ENCODE measurements at places on chromosomes 12 and 14. TPM values are rescaled to one million over a fixed set of nuclear protein-coding genes. Genes with fewer than 3 reads are reported as not detected.

The ATL1 gene
- 8.7 TPM for total RNA-seq

The VDR gene
- total RNA-seq = 1.2 TPM

The TBX5 gene
- not detected for total RNA-seq

The GUCY2C gene
- not detected for total RNA-seq

The CCDC184 gene
- 1.1 TPM for total RNA-seq

The AMDHD1 gene
- total RNA-seq = not detected

The METTL1 gene
- total RNA-seq = 19.0 TPM

The PPP4R4 gene
- not detected for total RNA-seq

The RHOJ gene
- not detected for total RNA-seq

The PPP1R36 gene
- total RNA-seq = 1.2 TPM

The SPTLC2 gene
- total RNA-seq = 30.0 TPM

The KNTC1 gene
- 33.5 TPM for total RNA-seq

The KRT7 gene
- total RNA-seq = 1.2 TPM

The WBP11 gene
- total RNA-seq = 18.4 TPM

The MYH6 gene
- total RNA-seq = not detected

The SPIC gene
- total RNA-seq = not detected

The PTPRO gene
- 0.35 TPM for total RNA-seq

The PRR4 gene
- not detected for total RNA-seq

The SERPINA10 gene
- not detected for total RNA-seq

The ARID4A gene
- total RNA-seq = 3.0 TPM

The NFE2 gene
- total RNA-seq = not detected

The RAD9B gene
- total RNA-seq = not detected

The CMA1 gene
- not detected for total RNA-seq

The RBP5 gene
- total RNA-seq = not detected

The TAS2R8 gene
- not detected for total RNA-seq

The NINJ2 gene
- not detected for total RNA-seq

The SUOX gene
- total RNA-seq = 21.8 TPM

The FOXG1 gene
- not detected for total RNA-seq

The C12orf42 gene
- total RNA-seq = not detected

The EPS8 gene
- 131 TPM for total RNA-seq

The CLEC2A gene
- not detected for total RNA-seq

The CLEC4C gene
- not detected for total RNA-seq

The CCDC177 gene
- total RNA-seq = not detected

The SLC6A15 gene
- 7.2 TPM for total RNA-seq

The APPL2 gene
- 44.8 TPM for total RNA-seq

The TESPA1 gene
- total RNA-seq = not detected

The ARHGAP9 gene
- 0.18 TPM for total RNA-seq

The RPAP3 gene
- 13.0 TPM for total RNA-seq

The PROX2 gene
- total RNA-seq = not detected

The STAC3 gene
- 0.18 TPM for total RNA-seq

The KITLG gene
- total RNA-seq = 8.1 TPM

The NDRG2 gene
- total RNA-seq = not detected

The RERG gene
- total RNA-seq = 3.5 TPM

The HSPA2 gene
- 19.7 TPM for total RNA-seq

The CMKLR1 gene
- not detected for total RNA-seq

The FAIM2 gene
- 0.29 TPM for total RNA-seq

The IFNG-AS1 gene
- total RNA-seq = not detected

The PLEKHG7 gene
- total RNA-seq = not detected

The LYZ gene
- total RNA-seq = not detected

The RD3L gene
- not detected for total RNA-seq

The FAM186B gene
- total RNA-seq = not detected

The CLEC12A gene
- not detected for total RNA-seq

The CEBPE gene
- not detected for total RNA-seq
